ENCODE measurements at places on chromosomes 11 and 22. TPM values are rescaled to one million over a fixed set of nuclear protein-coding genes. Genes with fewer than 3 reads are reported as not detected.
A peak's percentile ranks its signal among the peaks of the same experiment; 100 is the strongest.

DNA sequence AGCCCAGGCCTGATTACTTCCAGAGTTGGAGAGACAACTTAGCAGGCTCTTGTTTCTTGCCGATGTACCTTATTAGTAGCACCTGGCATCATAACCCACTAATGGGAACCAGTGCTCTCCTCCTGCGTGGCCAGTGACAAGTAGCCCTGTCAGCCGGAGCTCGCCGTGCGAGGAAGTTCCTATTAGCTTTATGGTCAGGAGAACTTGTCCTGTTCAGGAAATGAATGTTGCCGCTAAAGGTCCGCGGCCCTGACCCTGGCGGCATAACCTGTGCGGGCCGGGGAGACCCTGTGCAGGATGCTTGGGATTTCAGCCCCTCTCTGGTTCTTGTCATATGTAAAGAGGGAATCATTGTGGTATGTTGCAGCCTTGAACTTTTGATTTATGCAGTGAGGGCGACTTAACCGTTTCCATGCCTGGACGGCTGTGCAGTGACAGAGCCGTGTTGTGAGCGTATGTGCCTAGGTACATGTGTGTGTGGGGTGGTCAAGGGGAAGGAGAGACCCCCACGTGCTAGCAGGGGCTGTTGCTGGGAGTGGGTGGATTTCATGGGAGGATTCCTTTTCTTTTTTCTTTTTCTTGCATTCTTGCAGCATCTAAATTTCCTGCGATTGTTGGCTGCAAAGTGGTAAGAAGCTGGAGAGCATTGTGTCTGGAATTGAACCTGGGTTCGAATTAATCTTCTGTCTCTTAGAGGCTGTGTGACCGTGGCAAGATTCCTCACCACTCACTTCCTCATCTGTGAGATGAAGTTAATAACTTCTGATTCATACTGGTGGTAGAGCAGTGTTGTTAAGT lies 15.2 kb downstream of the ZBTB16 start:
- H3K36me3 ChIP-seq = peaks cover 85% of the 10 kb centered on the region
- no peaks in the 10 kb centered on the region for H3K27me3 ChIP-seq
- peaks cover 96% of the 10 kb centered on the region for H3K4me1 ChIP-seq
- DNase-seq = no peak
- peak overlapping the region; percentile 26 for H3K27ac ChIP-seq

DNA sequence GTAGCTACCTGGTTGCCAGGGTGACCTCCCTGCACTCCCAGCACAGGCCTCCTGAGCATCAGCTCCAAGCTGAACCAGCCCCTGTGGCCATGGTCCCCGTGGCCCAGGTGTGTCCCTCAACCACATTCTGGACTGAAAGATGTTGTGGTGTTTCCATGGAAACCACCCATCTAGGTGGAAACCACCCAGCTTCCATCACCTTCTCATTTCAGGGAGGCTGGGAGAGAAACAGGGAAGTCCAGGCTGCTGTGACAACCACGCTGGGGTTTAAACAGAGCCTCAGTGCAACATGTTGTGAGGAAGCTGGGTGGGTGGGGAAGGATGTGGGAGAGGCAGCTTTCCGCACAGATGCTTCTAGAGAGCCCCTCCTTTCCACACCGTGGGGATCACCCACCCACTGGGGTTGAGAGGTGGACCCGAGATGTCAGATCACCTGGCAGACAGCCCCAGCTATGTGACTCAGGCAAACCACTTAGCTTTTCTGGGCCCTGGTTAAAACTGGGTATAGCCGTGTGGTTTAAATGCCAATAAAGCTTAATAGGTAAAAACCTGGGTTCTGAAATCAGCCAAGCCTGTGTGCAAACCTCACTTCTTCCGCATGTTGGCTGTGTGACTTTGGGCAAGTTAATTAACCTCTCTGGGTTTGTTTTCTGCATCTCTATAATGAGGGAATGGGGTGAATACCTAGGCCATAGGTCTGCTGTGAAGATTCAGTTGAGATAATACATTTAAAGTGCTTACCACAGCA lies 46.4 kb downstream of the CD82 start:
- peaks cover 21% of the 10 kb centered on the region for H3K4me1 ChIP-seq
- no peaks in the 10 kb centered on the region for H3K27me3 ChIP-seq
- peak overlapping the region; percentile 45 for H3K27ac ChIP-seq

- DNase-seq = no peak
- no peaks in the 10 kb centered on the region for H3K4me1 ChIP-seq
- no peak overlapping the region for H3K4me3 ChIP-seq
- H3K27me3 ChIP-seq = peaks cover 25% of the 10 kb centered on the region
- H3K36me3 ChIP-seq = no peaks in the 10 kb centered on the region
Measured at GRCh38 chr11:45348729-45349128, 62.6 kb upstream of the SYT13 start.

GAS2 gene
- total RNA-seq = 19.0 TPM

F2 gene
- total RNA-seq = not detected

GDPD4 gene
- total RNA-seq = not detected

PRG3 gene
- not detected for total RNA-seq

DNA sequence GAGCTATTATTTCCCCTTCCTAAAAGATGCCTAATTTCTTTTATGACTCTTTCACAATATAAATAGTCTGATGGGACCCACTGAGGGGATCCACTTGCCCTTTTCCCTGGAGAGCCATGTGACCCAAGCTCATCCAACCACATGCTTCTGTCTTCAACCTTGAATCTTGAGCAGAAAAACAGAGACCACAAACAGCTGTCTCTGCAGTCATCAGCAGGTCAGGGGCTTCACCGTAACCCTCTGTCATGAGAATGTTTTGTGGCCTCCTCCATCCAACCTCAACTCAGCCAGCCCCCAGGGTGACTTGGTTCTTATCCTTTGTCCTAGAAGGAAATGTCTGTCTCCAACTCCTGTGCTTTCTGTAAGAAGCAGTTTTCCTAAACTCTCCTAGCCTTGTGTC lies 129.6 kb upstream of the POU2AF2 start:
- no peaks in the 10 kb centered on the region for H3K4me1 ChIP-seq
- no peaks in the 10 kb centered on the region for H3K36me3 ChIP-seq
- H3K27ac ChIP-seq = no peak overlapping the region
- no peak overlapping the region for H3K4me3 ChIP-seq
- no peak for DNase-seq

DNA sequence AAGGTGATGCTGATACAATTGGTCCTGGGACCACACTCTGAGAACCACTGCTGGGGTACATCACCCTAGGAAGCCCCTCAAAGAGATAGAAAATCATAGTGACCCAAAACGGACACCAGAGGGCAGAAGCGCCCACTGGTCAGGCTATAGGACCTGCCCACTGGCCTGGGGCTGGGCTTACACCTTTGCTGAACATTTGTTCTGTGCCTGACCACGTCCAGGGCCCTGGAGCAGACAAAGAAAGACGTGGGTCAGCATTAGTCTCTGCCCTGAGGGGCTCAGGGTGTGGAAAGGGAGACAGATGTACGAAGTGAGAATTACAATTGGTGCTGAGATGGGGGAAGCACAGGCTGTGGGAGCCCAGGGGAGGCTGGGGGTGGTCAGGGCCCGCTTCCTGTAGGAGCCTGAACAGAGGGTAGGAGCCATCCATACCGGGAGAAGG lies 14.4 kb upstream of the SERPINH1 start:
- no peak for DNase-seq
- no peaks in the 10 kb centered on the region for H3K4me1 ChIP-seq
- no peak overlapping the region for H3K27ac ChIP-seq
- no peaks in the 10 kb centered on the region for H3K27me3 ChIP-seq
- H3K36me3 ChIP-seq = no peaks in the 10 kb centered on the region

- no peak overlapping the region for H3K27ac ChIP-seq
- no peak for DNase-seq
- no peaks in the 10 kb centered on the region for H3K27me3 ChIP-seq
- no peaks in the 10 kb centered on the region for H3K4me1 ChIP-seq
- no peak overlapping the region for H3K4me3 ChIP-seq
Measured at GRCh38 chr22:47553436-47553835, 791.0 kb downstream of the TBC1D22A start.

STK33 gene
- total RNA-seq = 3.6 TPM

All from tibial nerve (tissue), 4 donors.